ENCODE measurements at places on chromosomes 7 and 10. TPM values are rescaled to one million over a fixed set of nuclear protein-coding genes. Genes with fewer than 3 reads are reported as not detected.

The CREB3L2 gene
- 50.7 TPM for polyA plus RNA-seq

The C10orf62 gene
- polyA plus RNA-seq, result 0.59 TPM

The MRC1 gene
- 11.8 TPM for polyA plus RNA-seq

The AKR1C3 gene
- polyA plus RNA-seq, result 55.6 TPM

The TEX47 gene
- not detected for polyA plus RNA-seq

DNA sequence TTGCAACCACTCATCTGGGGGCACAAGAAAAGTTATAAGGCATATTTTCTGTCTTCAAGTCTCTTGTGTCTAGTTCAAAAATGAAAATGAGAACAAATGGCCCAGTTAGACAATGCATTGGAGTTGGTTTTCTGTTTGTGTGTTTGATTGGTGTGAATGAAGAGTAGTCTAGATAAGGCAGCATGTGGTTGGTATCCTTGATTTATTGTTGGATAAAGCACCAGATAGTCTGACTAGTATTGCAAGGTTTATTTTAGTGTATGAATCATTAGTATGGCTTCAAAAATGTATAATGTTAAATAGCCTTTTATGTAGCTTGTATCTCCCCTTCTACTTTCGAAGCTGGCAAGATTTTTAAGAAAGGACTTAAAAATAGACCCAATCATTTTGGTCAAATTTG is 237.3 kb downstream of the CDK14 start:
- DNase-seq, result no peak

GRCh38 chr7:94173436-94173835 is 169.3 kb upstream of the BET1 start:
- no peak for DNase-seq

GRCh38 chr7:129906700-129907099 is 46.1 kb downstream of the UBE2H start:
- DNase-seq, result no peak

GRCh38 chr7:44764081-44764480 is 15.4 kb downstream of the ZMIZ2 start:
- no peak for DNase-seq

DNA sequence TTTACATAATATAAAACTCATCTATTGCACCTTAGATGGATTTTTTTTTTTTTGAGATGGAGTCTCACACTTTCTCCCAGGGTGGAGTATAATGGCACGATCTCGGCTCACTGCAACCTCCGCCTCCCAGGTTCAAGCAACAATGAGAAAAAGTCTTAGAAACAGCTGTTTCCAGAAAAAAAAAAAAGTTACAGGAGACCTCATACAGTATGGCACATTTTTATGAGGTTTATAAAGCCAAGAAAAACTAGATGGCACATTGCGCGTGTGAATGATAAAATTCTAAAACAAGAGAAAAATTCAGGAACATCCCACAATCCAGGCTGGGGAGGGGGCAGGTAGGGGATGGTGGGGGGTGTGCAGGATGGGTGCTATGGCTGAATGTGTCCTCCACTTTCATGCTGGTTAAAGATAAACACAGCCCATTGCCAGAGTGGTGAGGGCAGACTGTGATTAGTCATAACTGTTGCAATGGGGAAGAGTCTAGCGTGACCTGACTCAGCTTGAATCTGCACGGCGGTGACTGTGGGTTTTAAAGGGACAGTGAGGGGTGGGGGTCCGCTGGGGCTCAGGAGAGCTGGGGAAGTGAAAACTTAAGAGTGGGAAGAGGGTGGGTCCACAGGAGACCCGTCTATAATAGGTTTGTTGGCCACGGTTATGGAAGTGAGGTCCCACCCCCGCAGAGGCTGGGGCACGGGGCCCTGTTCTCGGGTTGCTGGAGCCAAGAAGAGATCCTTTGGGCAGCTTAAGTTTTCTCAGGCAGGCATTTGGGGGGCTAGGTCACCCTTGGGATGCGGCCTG is 11.9 kb upstream of the LRRC27 start:
- DNase-seq, result no peak

DNA sequence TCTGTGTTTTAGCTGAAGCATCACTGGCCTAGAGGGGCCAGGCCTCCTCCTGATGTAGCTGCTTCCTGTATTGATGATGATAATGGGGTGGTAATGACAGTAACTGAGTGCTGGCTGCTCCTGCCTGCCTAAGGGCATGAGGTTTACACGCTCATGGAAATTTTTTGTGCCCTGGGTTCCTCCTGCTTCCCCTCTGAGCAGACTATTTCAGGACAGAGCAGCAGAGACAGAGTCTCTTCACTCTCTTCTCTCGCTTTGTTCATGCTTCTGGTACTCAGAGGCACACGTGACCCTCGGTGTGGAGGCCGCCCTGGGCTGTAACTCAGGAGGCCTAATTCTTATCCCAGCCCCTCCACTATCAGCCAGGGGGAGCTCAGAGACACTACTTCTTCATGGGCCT is 27.9 kb downstream of the LRRC20 start:
- no peak for DNase-seq

DNA sequence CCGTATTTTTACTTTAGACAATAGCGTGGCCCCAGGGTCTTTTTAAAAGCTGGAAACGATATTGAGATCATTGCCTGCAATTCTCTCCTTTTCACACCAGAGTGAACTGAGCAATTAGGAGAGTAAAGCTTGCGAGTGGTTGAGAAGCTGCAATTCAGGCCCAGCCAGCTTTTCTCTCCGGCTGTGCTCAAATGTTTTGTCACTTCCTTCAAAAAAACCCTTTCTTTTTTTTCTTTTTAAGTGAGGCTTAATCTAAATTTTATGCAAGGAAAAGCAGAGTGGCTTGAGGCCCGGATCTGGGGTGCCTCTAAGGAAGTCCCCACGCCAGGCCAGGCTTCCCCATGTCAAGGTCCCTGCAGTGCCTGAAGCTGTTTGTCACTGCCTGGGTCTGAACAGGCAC is 433.9 kb downstream of the GLRX3 start:
- DNase-seq, result no peak

DNA sequence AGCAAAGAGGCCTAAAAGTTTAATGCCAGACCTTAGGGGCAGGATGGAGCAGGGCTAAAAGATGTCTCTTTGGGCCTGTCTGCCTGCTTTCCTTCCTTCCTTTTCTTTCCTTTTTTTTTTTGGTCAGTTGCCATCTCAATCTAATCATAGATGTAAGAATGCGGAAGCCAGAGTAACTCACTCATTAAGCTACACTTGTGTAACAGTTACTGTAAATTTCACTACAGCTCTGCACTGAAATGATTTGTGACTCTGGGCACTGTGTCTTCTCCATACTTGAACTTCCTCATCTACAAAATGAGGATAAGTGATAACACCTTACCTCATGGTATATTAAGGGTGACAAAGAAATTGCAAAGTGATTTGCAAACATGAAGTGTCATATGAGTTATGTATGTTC is 75.5 kb upstream of the AGK start:
- DNase-seq, result no peak

DNA sequence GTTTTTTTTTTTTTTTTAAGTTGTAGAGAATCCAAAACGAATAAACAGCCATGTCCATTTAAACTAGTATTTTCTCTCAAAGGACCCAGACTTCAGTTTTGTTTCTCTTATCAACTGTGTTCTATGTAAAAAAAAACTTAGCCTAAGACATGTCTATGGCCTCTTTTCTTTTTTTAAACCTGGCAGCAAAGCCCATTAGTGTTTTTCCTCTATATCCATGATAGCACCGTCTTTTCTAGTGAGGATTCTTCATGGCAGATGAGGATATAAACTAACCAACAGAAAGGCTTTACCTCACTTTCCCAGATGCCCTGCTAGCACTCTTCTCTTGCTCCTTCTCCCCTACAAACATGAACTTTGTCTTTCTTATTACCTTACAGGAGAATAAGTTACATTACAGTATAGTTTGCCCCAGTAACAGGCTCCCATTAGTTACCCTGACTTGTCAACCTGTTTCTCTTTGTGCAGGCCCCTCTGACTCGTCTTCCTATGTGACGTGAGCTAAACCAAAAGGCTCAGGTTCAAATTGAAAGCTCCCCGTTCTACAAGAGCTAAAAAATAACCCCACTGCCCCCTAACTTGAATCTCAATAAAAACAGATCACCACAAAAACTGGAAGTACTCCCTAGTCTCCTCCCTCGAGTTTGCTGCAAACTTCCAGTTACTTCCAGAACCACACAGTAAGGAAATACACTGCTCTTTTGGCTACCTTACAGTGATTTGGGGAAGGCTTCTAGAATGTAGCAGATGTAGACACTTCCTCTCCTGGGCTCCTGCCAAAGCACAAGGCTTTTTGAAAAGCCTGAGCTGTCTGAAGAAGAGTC is 20.1 kb downstream of the P4HA1 start:
- DNase-seq, result no peak

DNA sequence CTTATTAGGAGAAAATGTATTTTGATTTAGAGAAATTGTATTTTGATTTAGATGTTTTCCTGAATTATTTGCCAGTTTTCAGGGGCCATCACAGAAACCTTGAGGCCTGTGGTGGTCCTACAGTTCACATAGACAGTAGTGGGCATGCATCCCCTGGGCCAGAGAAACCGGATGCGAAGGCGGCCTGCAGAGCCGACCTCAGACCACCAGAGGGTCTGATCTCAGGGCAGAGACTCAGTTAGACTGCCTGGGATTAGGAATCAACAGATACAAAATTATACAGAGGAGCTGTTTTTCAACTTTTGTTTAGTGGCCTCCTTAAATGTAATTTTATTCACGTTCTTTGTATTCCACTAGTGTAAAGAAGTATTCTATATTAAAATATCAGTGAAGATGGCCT is 158.4 kb downstream of the PAXIP1 start:
- DNase-seq, result no peak
